Activated naive CD4-positive, alpha-beta T cell treated with anti-CD3 and anti-CD28 coated beads, Interleukin-2, amount 50 U/mL, for 16 hours (primary cell): ENCODE measurements at places on chromosomes 3 and 15.

DNA sequence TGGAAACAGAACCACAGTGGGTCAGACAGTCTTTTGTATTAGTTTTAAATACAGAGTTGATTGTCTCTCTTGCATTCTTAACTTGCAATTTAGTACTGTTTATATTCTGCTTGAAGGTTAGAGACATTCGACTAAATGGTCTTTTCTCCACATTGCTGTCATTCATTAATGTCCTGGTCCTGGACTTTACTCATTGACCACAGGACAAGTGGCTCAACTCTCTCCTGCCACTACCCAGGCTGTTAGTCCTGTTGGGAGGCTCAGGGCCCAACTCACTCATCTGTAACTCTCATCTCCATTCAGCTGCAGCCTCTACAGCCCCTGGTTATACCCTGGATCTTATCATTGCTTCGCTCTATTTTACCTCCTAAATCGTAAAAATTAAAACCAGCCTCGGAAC is 427.4 kb downstream of the LPP start:
- DNase-seq: no peak

DNA sequence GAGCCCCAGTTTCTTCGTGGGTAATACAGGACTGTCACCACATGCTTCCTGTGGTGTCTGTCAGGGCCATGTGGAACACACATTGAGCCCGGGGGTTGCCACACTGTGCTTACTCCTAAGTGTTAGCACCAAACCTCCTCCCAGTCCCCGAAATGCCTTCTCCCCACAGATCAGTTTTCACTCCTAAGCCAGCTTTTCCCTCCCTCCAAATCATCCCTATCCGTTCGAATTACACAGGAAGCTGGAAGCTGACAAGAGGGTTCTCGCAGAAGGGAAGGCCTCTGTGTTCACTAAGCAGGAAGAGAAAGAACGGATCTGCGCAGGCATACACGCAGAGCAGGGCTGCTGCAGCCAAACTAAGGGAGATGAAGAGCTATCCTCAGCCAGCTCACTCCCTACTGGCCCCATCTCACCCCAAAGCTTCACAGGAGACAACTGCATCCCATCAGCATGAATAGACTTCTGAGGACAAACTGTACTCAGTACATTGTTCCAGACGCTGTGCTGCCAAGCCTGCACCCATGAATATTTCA is 32.3 kb downstream of the XXYLT1 start:
- DNase-seq: peak; percentile 1

DNA sequence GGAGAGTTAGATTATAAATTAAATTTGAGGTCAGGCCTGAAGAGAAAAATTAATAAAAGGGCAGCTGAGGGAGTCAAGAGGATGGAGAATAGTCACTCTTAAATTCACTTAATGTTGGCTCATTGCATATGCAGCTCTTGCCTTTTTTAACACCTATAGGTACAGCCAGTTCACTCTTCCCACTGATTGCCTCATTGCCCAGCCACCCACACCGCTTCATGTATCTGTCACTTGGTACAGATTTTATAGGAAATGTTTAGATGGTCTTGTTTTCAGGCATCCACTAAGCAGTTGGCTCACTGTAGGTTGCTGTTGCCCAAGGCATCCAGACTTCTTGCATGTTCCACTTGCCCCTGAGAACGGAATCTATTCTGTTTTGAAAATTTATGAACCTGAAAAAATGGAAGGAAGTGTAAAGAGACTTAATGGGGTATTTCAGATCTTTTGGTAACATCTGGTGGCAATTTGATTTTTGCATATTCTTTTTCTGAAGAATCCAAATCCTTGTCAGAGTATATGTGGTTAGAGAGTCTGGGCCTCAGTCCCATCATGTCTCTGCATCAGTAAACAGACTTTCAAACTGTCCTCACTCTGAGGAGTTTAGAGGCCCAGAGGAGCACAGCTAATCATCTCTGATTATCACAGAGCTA is 151.9 kb downstream of the RBPMS2 start:
- peak; percentile 31 for DNase-seq

DNA sequence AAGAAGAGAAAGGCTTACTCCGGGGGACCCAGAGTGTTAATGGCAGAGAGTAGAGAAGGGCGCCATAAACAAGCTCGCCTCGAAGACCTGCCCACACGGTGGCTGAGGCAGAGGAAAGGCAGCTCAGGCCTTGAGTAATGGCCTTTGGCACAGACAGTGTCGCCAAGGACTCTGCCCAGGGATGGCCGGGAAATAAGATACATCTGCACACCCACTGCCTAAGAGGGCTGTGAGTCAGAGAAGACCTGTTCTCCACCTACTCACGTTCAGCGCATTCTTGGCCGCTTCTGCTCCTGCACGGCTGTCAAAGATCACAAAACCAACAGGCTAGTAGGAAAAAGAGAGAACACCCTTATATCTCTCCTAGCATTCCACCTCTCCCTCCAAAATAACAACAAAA is 26.2 kb downstream of the RBPMS2 start:
- no peak for DNase-seq

- DNase-seq: no peak
These were observed 96.8 kb downstream of the ZNF385D start for GRCh38 chr3:21654241-21654640.

DNA sequence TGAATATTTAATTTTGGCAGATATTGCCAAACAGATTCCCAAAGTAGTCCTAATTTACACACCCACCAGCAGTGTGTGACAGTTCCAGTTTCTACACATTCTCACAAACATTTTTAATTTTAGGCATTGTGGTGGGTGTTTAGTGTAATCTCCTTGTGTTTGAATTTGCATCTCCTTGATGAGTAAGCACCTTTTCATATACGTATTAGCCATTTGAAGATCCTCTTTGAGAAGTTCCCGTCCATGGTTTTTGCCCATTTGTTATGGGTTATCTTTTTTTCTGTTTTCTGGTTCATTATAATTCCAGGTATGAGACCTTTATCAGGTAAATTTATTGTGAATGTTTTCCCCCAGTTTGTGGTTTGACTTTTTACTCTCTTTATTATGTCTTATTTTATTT is 2.3 kb upstream of the TM4SF19 start:
- no peak for DNase-seq

DNA sequence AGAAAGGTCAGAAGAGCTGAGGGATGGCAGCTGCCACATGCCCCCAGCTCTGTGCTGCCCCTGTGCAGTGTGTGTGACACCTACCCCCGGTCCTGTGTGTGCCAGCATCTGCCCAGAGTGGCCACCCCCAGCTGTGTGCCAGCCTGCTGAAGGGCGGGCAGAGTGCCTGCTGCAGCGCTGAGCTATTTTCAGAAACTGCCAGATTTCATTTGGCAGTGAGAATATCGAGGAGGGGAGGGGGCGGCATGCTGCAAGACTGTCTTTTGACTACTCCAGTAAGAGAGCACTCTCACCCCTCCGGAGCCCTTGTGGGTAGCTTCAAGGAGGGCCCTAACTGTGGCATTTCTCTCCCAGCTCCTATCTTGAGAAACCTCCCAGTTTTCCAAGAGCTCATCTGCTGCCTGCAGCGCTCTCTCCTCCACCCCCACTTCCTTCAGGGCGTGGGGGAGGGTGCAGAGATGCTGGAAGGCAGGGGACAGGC is 25.2 kb upstream of the DOCK3 start:
- no peak for DNase-seq

GRCh38 chr3:108389372-108389771 is 93.0 kb downstream of the HHLA2 start:
- no peak for DNase-seq

- DNase-seq: no peak
These were observed 285.1 kb downstream of the CHL1 start for GRCh38 chr3:481680-482079.

DNA sequence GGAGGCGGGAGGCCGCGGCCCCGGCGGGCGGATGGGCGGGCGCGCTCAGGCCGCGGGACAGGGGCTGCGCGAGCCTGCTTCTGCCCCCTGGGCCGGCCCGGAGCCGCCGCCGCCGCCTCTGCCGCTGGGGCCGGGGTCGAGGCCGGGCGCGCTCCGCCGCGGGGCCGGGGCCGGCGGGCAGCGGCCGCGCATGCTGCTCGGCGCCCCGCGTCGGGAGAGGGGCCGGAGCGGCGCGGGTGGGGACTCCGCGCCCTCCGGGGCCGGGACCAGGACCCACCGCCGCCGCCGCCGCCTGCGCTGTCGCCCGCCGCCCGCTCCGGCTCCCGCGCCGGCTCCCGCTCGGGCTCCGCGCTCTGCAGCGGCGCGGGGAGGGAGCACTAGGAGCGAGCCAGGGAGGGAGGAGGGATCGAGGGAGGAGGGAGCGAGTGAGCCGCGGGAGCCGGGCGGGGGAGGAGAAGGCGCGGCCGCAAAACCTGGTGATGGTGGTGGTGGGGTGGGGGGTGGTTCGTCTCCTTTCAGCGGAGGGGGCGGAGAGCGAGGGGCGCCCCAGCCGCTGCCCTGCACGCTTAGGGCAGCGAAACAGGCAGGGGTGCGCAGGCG is at the start of gene LINGO1:
Gene LINGO1, minus strand, starts transcription at position 379 of the 600 bp plus-strand sequence. CDS start 597 bp downstream, outside the sequence.
- DNase-seq: no peak

- DNase-seq: no peak
These were observed 30.2 kb downstream of the ZXDC start for GRCh38 chr3:126445506-126445905.

DNA sequence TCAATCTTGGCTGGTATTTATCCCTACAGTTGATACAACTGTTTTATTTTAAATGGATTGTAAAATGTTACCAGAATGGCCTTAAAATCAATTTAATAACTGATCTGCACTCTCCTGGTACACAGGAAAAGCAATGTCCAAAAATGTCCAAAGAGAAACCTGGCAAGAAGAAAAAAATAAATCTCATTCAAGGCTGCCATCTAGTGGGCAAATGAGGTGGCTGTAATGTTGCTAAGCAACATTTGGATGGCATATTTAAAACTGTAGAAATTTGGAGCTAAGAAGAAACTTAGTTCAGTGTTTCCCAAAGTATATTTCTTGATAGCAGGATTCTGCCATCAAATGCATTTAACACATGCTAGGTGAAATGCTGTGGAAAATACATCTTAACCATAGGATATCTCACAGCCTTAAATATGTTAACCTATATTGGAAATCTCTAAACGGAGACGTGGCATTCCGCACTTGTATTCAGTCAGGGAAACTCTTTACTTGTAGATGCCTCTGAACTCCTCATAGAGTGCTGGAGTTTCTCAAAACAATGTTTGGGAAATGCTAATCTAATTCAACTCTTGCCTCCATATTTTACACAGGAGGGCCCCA is 216.8 kb downstream of the ERC2 start:
- no peak for DNase-seq

DNA sequence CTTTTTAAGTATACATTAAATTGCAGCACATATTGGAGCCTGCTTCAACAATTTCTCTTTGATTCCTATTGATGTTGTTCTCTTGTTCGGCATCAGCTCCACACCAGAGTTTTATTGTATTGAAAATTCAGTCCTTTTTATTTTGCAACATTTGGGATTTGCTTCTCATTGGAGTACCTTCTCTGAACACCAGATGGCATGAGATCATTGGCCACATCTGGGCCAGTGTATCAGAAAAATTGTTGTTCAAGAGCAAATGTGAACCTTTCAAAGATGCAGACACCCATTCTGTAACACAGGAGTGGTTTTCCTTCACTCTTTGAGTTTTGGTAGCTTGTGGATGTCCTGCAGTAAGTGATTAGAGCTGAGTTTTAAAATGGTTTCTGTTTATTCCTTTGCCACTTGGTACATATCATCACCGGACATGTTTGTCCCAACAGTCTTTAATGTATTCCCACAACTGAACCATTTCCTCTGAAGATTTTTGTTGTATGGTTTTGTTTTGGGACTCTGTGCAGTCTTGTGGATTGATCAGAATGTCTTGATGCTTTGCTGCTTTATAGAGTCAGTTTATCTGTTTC is 96.1 kb downstream of the MCTP2 start:
- DNase-seq: no peak

DNA sequence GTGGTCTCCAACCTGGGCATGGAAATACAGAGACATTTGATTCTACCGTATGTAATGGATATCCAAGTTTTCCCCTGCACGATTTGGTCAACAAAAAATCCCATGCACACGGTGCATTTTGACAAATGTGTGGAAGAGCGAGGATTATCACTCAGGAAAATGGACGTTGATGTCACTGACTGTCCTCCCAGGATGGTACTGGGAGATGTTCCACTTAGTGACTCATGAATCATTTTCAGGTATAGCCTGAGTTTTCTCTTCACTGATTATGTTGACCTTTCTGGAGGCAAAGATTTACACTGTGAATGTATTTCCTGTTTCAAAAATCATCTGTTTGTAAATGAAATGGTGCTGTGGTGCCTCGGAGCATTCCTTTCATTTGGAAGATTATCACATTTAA is 596.7 kb upstream of the ADAMTS9 start:
- no peak for DNase-seq

DNA sequence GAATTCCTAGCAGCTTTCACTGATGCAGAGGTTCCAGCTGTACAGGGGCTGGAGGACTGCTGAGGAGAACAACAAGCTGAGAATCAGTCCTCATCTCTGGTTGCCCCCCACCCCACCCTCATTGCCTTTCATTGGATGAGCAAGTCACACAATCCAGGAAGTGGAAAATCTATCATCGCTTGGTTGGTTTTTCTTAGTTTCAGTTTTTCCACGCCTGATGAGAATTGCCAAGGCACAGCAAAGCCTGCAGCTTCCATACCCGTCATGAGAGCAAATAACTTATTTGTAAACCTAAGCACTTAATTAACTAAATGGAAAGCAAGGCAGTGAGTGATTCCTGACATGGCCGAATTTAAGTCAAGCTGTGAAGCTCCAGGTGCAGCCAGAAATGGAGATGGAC is 21.4 kb upstream of the LIPC start:
- peak; percentile 29 for DNase-seq

- DNase-seq: no peak
These were observed 388.7 kb upstream of the SGO1 start for GRCh38 chr3:20574746-20575145.

GRCh38 chr3:51395493-51396213 is 4.6 kb downstream of the RBM15B start:
- no peak for DNase-seq

- peak; percentile 37 for DNase-seq
These were observed 325 bp downstream of the ALCAM start for GRCh38 chr3:105367063-105367405.

DNA sequence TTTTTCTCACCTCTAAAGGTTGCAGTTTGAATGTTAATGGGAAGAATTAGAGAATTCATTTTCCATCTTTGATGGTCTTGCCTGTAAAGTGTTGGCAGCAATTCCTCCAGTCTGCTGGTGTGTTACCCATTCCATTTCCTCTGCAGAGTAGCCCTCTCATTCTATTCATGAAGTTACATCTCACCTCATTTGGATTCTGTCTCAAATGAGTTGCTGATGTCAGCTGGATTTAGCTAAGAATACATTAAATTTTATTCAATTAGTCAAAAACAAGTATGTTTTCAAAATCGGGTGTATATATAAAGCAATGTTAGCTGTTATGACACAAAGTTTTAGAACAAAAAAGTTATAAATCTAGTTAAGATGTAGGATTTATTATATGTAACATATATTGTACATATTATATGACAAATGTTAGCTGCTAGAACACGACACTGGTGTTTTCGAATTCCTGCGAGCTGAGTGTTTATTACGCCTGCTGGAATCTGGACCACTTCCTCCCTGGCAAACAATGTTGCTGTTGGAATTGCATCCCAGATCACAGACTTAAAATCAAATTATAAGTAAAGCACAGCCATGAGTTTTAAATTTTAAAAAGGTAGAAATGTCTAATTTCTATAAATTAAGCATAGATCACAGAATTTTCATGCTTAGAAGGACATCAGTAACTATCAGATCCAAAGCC is 516.2 kb downstream of the OCA2 start:
- no peak for DNase-seq

GRCh38 chr3:89698208-89698830 is 590.9 kb downstream of the EPHA3 start:
- no peak for DNase-seq

- DNase-seq: no peak
These were observed 563.7 kb downstream of the NSUN3 start for GRCh38 chr3:94626573-94626972.
